RWPE2 (cell line): ENCODE measurements at places on chromosomes 3 and 15.

DNA sequence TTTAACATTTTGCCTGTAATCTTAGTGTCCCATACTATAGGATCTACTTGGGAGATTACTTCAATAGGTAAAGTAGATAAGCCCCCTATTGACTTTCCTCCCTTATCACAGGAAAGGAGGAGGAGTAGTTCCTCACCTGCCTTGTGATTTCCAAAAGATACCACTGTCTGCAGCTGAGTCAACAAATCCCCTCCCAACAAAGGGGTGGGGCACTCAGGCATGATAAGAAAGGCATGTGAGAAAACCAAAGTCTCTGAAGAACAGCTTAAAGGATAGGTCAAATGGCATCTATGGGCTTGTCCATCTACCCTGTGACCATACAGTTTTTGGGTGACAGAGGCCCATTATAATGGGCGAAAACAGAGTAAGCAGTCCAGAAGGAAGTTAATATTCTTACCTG is 71.3 kb upstream of the WNT7A start:
- no peak overlapping the region for H3K27ac ChIP-seq
- DNase-seq: no peak
- H3K27me3 ChIP-seq: no peaks in the 10 kb centered on the region
- no peaks in the 10 kb centered on the region for H3K36me3 ChIP-seq

DNA sequence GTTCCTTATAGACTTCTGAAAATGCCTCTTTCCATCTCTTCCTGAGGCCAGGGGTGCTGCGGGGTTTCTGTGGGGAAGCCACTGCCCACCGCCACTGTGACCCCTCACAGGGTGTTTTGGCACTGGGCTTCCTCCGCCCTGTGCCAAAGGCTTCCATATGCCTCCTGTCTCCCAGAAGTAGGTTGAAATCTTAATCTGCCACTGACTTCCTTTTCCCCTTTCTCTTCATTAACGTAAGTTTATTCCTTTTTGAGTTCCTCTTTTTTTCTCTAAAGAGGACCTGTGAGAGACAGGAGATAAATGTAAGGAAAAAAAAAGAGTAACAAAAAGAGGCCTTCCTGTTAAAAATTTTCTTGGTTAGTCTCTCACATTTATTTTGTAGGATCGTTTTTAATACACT is 220.5 kb downstream of the CTNNB1 start:
- no peak for DNase-seq
- H3K36me3 ChIP-seq: no peaks in the 10 kb centered on the region
- H3K27ac ChIP-seq: no peak overlapping the region
- no peaks in the 10 kb centered on the region for H3K4me1 ChIP-seq
- no peaks in the 10 kb centered on the region for H3K27me3 ChIP-seq

DNA sequence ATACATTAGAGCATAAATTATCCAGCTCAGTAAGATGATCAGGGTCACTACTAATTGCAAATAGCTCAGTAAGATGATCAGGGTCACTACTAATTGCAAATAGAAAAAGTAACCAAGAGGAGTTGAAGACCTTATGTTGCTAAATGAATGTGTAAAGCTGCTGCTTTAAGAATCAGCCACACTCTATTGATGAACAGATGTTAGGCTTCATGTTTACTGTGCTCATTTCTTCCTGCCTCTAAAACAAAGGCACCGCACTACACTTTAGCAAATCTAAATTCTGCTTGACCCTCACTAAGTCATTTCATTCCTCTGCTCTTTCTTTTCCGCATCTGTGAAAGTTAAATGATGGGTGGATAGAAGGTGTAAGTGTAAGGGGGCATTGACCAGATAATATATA is 92.6 kb upstream of the PLSCR4 start:
- no peak overlapping the region for H3K4me3 ChIP-seq
- no peak for DNase-seq
- H3K36me3 ChIP-seq: no peaks in the 10 kb centered on the region
- no peaks in the 10 kb centered on the region for H3K4me1 ChIP-seq

- no peaks in the 10 kb centered on the region for H3K27me3 ChIP-seq
- no peak for DNase-seq
- no peak overlapping the region for H3K27ac ChIP-seq
These were observed 537.8 kb upstream of the DPPA4 start for GRCh38 chr3:109874896-109875708.

DNA sequence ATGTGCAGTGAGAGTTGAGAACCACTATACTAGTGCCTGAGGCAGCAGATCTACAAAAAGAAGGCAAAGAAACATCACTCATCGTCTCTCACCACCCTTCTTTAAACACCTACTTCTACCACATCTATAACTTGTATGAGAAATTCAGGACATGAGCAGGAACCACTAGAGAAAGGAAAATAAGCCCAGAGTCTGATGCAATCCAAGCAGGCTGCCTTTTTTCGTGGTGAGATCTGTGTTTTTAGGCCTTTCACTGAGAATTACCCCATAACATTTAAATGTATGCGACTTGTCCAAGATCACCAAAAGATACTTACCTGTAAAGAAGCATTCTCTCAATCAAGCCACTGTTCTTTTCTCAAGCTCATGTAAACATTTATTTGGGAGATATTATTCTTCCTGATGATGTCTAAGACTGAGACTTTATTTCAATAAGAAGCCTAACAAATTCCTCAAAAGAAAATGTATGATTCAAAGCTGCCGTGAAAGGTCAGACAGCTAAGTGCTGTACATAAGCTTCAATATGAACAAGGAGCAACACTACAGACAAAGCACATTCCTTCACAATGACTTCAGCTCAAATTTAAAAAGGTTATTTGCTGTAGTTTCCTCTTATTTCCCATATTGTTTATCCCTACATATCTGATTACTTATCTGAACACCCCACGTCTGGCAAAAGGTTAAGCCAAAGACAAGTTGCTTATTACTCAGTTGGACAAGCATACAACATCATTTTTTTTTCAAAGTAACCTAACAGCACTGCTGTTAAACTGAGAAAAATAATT is 16.5 kb downstream of the SPICE1 start:
- no peak for DNase-seq
- H3K27me3 ChIP-seq: no peaks in the 10 kb centered on the region
- H3K27ac ChIP-seq: peak overlapping the region; percentile 28
- peaks cover 9% of the 10 kb centered on the region for H3K4me1 ChIP-seq
- no peak overlapping the region for H3K4me3 ChIP-seq

- no peak overlapping the region for H3K4me3 ChIP-seq
- no peak for DNase-seq
- H3K27me3 ChIP-seq: peaks cover 49% of the 10 kb centered on the region
- no peaks in the 10 kb centered on the region for H3K4me1 ChIP-seq
- no peak overlapping the region for H3K27ac ChIP-seq
These were observed 265.9 kb downstream of the TJP1 start for GRCh38 chr15:29556380-29556779.
